ENCODE measurements at places on chromosomes 12 and 14. TPM values are rescaled to one million over a fixed set of nuclear protein-coding genes. Genes with fewer than 3 reads are reported as not detected.

MYRFL gene
- total RNA-seq: 0.85 TPM

- DNase-seq: no peak
Observed at GRCh38 chr12:15355766-15356165, 33.5 kb downstream of the PTPRO start.

- DNase-seq: no peak
Observed at GRCh38 chr14:73272393-73272792, 35.1 kb downstream of the PAPLN start.

DNA sequence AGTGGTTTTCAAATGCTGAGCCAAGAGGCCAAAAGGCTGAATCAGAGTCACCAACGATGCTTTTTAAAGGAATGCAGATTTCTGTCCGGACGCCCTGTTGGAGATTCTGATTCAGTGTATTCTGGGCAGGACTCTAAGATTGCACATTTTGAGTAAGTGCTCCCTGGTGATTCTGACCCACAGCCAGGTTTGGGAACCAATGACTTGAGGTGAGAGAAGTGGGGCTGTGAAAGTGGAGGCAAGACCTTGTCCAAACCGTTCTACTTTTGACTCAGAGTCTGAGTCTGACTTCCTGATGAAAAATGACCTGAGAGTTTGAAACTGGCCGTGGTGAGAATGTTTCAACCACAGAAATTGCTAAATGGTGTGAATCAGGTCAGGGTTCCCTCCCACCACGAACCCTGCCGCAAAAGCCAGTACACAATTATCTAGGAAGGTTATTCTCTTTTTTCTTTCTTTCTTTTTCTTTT is 90.2 kb downstream of the NTN4 start:
- no peak for DNase-seq

RFX4 gene
- total RNA-seq: not detected

DNA sequence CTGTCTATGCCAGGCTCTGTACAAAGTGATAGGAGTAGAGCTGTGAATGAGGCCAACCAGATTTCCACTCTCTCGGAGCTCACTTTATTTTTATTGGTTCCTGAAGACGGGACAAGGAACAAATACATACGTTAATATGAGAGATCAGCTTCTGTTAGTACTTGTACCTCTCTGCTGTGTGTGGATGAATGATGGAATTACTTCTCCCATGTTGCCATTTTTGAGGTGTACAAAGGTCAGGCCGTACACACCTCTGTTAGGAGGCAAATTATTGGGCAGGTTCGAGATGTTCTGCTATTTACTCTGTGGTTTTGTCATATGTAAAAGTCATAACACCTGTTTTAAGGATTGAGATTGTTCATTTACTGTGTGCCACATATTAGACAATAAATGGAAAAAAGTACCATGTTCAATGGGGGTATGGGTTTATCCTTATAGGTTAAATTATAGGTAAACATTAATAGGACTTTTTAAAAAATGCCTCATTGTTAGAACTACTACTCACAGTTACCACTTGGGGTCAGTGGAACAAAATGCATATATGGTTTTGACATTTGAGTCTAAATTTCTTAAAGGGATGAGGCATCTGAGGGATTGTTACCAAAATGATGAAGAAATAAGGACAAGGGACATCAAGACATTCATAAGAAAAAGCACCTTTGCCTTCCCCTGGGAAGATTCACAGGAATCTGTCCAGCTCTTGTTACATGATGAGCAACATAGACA is 26.9 kb downstream of the WBP11 start:
- no peak for DNase-seq

NXPH4 gene
- 0.79 TPM for total RNA-seq

DNA sequence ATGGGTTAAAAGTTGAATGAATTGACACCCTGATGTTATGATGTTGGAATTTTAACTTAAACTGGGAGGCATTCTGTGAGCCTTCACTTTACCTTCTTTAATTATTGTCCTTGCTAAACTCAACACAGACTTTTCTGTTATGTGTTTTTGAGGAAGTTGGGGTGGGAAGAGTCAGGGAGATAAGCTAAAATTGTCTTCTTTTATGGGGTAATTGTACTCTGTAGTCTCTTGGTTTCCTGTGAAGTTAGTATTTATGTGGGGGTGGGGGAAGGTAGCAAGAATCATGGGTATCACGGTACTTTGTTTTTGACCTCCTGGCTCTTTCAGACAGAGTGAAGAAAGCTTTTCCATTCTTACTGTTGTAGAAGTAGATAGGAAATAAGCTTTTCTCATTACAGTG is 32.9 kb downstream of the RAB21 start:
- no peak for DNase-seq

RASSF8 gene
- 63.1 TPM for total RNA-seq

- no peak for DNase-seq
Observed at GRCh38 chr12:91203610-91204009, 21.0 kb upstream of the DCN start.

DNA sequence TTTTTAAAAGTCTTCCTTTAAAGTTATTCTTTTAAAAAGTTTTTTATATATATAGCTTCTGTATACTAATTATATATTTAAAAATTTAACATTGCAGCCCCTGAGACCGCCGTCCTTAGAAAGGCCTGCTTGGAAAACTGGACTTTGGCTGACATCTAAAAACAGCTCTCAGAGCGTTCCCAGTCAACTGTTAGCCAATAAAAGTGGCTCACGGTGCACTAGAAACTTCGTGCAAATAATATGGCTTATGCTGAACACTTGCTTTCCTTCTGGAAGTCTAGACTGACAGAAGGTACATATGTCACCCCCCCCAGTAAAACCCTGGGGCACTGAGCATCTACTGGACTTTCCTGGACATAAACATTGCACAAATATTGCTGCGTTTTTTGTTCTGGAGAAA is 115.0 kb downstream of the KIF21A start:
- DNase-seq: no peak

GRCh38 chr12:121297435-121297991 is 1.0 kb upstream of the CAMKK2 start:
- DNase-seq: no peak

GRCh38 chr12:131607658-131608447 is 103.0 kb upstream of the SFSWAP start:
- DNase-seq: no peak

- peak; percentile 47 for DNase-seq
Observed at GRCh38 chr14:24984846-24985589, 64.9 kb downstream of the STXBP6 start.

DNA sequence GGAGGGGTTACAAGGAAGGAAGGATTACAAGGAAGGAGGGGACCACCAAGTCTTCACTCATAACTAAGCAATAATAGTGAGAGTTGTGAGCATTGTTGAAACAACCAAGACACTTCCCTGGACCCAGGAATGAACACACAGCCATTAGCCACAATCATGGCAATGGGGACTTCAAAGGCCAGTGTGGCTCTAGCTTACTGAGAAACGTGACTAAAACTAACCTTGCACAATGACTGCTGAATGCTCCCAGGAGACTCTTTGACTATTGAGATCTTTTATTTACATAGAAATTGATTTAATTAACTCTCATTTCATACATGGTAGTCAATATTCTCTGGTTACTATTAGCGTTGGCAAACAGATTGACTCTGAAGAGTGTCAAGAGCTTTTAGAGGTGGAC is 263.0 kb upstream of the SOX5 start:
- no peak for DNase-seq

GRCh38 chr12:124881123-124881522 is 17.5 kb upstream of the SCARB1 start:
- DNase-seq: no peak

DNA sequence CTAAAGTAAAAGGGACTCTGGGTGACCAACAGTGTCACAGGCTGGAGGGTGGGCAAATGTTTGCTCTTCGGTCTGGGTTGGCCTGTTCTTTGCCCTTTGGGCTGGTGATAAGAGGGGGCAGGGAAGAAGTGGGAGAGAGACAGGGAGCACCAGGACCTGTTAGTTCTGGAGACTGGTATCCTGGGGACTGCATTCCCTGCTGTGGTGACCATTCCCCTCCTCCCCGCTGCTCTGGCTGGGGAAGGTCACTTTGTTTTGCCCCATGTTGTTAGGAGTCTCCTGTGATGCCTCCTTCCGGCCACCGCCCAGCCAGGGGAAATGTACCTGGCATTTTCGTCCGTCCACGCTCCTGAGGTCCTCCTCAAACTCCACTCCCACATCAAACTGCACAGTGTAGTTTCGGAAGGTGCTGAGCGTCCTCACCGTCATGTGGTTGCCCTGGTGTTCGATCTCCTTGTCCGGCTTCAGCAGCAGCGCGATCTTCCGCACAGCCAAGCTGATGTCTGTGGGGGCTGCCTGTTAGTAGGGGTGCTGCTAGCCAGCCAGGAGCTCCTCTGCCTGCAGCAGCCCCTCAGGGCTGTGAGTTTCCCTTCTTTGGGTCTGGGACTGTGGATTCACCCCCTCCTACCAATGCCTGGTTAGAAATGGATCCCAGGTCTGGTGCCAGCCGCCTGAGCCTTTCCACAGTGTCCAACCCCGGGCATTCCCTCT is 618 bp downstream of the RBP5 start:
- no peak for DNase-seq

GRCh38 chr12:98238515-98239130 is 276.8 kb upstream of the TMPO start:
- DNase-seq: no peak

DNA sequence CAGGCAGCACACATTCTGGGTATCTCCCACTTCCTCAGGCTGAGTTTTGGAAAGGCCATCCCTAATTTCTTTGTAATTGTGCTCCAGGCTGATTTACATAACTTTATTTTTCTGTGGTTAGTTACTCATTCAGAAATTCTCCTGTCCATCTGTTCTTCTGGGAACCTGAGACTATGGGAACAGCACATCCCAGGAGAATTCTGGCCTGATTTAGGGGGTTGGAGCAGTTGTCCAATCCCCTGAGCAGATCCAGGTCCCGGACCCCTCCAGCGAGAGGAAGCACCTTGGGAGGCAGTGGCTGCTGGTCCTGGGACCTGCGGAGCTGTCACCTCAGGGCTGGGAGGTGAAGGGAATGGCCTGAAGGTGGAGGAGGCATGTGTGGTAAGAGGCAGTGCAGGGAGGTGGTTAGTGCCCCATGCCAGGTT is 40.4 kb downstream of the TSPAN9 start:
- DNase-seq: no peak

HNRNPC gene
- 504 TPM for total RNA-seq

GRCh38 chr12:124548854-124549378 is 18.5 kb downstream of the NCOR2 start:
- no peak for DNase-seq

DNA sequence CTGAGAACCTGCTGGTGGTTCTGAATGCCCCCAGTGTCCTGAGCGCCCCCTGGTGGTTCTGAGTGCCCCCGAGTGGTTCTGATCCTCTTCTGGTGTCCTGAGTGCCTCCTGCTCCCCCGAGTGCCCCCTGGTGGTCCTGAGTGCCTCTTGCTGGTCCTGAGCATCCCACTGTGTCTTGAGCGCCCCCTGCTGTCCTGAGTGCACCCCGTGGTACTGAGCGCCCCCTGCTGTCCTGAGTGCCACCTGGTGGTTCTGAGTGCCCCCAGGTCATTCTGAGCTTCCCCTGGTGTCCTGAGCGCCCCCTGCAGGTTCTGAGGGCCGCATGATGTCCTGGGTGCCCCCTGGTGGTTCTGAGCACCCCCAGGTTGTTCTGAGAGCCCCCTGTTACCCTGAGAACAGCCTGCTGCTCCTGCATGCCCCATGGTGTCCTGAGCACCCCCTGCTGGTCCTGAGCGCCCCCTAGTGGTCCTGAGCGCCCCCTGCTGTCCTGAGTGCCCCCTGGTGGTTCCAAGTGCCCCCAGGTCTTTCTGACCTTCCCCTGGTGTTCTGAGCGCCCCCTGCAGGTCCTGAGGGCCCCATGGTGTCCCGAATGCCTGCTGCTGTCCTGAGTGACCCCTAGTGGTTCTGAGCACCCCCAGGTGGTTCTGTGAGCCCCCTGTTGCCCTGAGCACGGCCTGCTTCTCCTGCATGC is 1165.4 kb downstream of the TMEM121 start:
- DNase-seq: no peak

KRT80 gene
- total RNA-seq: 1.7 TPM

DNA sequence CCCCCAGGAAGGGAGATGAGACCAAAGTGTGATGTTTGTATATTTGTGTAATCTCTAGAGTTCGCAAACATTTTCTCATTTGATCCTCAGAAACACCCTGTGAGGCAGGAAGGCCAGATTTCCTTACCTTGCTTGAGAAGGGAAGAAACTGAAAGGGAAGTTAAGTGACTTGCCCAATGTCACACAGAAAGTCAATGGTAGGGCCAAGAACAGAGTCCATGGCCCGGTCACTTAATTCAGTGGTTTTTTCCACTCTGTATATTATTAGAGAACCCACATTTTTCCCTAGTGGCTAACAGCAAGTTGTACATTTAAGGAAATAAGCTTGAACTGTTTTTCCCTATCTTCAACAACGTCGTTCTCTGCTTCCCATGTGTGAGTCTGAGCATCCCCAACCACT is 25.6 kb upstream of the CHPT1 start:
- DNase-seq: no peak

FAM181A gene
- total RNA-seq: not detected

- DNase-seq: no peak
Observed at GRCh38 chr12:111745211-111745610, 21.5 kb upstream of the ALDH2 start.

DNA sequence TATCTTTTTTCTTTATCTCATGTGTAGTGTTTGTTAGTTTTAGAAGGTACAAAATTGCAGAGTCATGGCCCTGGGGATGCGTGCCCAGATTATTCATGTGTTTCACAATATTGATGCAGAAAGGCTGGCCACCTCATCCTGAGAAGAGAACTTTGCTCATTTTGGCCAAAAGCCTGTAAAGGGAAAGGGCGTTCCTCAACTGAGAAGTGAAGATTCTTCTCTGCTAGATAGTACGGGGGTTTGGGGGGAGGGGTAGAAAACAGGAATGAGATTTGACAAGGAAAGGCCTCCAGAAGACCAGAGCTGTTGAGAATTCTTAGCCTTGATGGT is 1.7 kb downstream of the MGST1 start:
- no peak for DNase-seq

DNA sequence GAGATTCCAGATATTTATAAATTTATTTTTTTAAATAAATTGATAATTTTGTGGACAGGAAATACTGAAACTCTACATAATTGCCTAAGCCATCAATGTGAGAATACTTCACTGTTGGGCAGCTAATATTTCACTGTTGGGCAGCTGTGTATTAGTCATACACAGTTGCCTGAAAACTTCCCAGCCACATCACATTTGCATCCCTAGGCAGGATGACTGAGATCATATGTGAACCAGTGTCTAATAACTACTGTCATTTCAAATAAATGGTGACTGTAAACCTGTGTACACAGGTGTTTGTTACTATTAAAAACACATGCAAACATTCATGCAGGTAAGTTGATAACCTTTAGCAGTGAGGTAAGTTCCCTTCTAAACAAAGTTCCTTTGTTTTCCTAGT is 43.9 kb downstream of the TMTC3 start:
- DNase-seq: no peak

Data from urinary bladder (tissue), 4 donors.